ENCODE measurements at places on chromosomes 12 and 14.

- DNase-seq, result no peak
These were observed 8.7 kb downstream of the SYNE3 start for GRCh38 chr14:95507701-95508103.

DNA sequence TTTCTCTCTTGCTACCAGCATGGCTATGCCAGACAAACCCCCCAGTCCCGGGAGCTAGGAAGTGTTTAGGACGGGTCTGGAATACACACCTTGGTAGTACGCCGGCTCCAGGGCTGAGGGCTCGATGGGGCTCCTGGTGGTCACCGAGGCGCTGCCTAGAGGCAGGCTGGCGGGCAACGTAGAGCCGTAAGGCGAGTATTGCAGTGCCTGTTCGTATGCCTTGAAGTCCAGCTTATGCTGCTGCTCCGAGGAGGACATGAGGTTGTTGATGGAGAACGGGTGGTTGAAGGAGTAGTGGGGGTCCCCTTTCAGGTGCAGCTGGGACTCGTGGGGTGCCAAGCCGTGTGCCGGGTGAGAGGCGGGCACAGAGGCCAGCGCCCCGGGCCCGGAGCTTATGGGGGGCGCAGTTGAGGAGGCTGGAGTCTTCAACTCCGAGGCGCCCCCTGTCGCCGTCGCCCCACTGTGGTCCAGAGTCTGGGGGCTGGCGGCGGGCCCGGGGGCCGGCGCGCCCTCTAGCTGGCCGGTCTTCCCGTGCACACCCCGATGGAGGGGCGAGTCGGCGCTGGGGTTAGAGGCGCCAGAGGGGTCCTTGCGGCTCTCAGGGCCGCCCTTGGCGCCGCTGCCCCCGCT is 3.6 kb downstream of the FOXA1 start:
- no peak for DNase-seq

DNA sequence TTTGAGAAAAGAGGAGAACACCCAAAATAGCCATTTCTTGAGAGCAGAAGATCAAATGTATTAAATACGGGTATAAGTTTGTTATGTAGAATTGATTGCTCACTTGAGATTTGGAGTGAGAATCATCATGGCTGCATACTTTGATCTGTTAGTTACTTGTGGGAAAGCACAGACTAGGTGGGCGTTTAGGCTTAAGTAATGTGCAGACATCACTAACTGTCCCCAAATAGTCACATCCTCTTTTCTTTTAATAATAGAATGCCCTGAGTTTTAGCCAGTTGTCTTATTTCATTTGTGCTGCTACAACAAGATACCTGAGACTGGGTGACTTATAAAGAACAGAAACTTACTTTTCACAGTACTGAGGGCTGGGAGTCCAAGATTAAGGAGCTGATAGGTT is 14.3 kb upstream of the GTF2A1 start:
- no peak for DNase-seq

DNA sequence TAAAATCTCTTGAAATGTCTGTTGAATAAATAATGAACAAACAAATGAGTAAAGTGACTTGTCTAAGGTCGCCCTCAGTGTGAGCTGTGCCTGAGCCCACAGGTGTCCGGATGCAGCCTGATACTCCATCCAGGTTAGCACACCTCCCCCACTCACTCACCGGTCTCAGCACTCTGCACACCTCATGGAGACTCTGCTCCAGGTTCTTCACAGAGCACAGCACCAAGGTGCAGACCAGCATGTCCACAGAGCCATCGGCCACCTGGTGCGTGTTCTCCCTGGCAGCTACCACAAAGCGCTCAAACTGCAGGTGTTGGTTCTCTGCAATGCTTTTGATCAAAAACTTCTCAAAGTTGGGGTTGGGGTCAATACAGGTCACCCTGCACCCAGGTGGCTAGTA is 4.1 kb upstream of the KRT7 start:
- DNase-seq, result no peak

- no peak for DNase-seq
These were observed 30.2 kb downstream of the LIMA1 start for GRCh38 chr12:50252977-50253602.

- DNase-seq, result no peak
These were observed 72.5 kb downstream of the ITPK1 start for GRCh38 chr14:93042968-93043940.

GRCh38 chr12:93116632-93117031 is 187.5 kb upstream of the EEA1 start:
- no peak for DNase-seq

DNA sequence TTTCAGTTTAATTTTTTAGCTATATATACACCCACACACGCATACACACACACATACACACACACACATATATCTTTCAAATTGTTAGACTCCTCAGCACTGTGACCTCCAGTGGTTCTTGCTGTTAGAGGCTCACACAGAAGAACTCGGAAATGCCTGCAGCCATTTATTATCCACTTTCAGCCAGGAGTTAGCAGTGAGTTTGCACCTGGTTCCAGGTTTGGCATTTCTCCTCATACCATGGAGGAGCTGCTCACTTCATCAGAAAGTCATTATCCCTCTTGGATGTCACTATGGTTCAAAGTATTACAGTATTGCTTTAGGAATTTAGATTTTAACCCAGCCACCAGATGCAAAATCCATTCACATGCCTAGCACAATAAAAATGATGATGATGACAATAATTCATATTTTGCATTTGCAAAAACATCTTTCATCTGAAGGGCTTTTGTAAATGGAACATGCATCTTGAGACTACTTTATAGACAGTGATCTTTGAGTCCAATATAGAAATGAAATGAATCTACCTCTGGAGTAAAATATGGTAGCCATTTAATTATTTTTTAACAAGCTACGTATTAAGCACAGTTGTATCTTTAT is 42.3 kb downstream of the NPAS3 start:
- no peak for DNase-seq

DNA sequence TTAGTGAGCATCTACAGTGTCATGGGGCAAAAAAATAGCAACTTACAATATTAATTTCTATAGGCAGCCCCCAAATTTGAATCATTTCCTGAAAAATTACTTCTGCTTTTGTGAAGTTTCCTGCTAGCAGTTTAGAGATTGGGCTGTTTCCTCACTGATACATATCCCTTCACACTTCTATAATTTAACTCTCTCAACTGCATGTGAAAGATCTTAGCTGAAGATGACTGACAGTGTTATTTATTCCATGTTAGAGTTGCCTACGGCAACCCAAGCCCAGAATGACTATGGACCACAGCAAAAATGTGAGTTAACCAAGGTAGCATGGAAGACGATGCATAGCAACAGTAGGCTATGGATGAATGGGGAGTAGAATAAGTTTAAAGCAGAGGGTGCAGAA is at the start of gene KLRG1:
KLRG1 (plus strand) TSS at position 134 of the 400 bp plus-strand sequence; CDS start at position 224, 90 bp downstream.
- DNase-seq, result no peak

GRCh38 chr12:28777603-28778365 is 371.3 kb upstream of the FAR2 start:
- DNase-seq, result no peak

All from stimulated activated CD4-positive, alpha-beta T cell treated with anti-CD3 and anti-CD28 coated beads, Interleukin-4, amount 100 ng/mL, for 4 hours (primary cell).